AG10803 (cell line): ENCODE measurements at places on chromosomes 6 and 20.

GRCh38 chr6:114449659-114450058 is 106.8 kb upstream of the HS3ST5 start:
- no peak for DNase-seq

DNA sequence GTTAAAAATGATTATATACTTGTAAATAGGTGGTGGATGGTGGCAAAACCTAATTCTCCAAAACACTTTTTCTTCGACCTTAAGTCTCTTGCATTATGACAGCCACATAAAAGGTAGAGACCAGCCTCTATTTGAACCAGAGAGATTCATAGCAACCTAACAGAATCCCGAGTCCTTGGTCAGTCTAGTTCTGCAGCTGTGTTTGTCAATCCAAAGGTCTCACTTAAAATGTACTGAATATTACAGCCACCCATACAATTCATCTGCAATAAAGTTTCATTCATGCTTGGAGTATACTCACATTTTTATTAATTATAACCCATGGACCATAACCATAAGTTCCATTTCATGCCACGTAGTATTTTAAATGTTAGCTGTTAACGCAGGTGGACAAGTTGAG is 87.2 kb downstream of the EPM2A start:
- no peak for DNase-seq

GRCh38 chr6:7621761-7622160 is 31.8 kb downstream of the SNRNP48 start:
- DNase-seq: no peak

GRCh38 chr20:22385602-22386305 is 198.6 kb downstream of the FOXA2 start:
- no peak for DNase-seq

DNA sequence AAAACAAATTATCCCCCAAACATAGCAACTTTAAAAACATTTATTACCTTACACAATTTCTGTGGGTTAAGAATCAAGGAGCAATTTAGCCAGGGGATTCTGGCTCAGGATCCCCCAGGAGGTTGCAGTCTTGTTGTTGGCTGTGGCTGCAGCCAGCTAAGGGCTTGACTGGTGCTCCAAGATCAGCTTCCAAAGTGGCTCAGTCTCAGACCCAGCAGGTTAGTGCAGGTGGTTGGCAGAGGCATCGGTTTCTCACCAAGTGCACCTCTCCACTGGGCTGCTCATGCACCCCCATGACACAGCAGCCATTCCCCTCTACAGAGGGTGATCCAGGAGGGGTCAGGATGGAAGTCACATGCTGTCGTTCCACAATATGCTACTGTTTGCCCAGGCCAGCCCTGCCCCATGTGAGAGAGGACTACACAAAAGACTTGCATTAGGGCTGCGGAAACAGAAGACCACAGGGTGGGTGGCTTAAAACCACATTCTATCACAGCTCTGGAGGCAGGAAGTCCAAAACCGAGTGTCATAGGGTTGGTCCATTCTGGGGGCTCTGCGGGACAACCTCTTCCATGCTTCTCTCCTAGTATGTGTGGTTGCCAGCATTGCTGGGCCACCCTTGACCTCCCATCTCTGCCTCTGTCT is 125.8 kb downstream of the C6orf118 start:
- no peak for DNase-seq

DNA sequence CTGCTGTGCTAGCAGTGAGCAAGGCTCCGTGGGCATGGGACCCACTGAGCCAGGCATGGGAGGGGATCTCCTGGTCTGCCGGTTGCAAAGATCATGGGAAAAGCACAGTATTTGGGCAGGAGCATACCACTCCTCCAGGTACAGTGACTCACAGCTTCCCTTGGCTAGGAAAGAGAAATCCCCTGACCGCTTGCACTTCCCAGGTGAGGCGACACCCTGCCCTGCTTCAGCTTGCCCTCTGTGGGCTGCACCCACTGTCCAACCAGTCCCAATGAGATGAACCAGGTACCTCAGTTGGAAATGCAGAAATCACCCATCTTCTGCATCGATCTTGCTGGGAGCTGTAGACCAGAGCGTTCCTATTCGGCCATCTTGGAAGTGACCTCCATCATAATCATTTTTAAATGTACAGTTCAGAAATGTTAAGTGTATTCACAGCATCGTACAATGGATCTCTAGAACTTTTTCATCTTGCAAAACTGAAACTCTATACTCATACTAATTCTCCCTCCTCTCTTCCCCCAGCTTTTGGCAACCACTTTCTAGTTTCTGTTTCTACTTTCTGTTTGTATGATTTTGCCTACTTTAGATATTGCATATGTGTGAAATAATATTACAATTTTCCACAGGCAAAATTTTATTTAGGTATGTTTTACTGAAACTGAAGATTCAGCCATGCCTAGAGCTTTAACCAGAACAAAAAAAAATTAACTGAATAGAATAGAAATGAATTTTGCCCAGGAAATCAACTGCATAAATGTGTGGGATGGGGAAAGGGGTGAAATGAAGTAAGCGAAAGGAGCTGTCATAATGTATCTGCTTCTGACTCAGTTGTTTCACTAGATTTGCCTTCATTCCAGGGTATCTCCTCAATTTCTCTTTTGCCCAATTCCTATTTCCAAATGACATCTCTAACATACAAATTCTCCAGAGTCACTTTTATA is 100.0 kb downstream of the RWDD2A start:
- no peak for DNase-seq

GRCh38 chr20:54668271-54669039 is 193.1 kb downstream of the DOK5 start:
- peak; percentile 8 for DNase-seq

- peak; percentile 51 for DNase-seq
These were observed 57.4 kb upstream of the FOXC1 start for GRCh38 chr6:1552296-1552761.

GRCh38 chr6:105985816-105986632 is 100.1 kb upstream of the PRDM1 start:
- DNase-seq: no peak

DNA sequence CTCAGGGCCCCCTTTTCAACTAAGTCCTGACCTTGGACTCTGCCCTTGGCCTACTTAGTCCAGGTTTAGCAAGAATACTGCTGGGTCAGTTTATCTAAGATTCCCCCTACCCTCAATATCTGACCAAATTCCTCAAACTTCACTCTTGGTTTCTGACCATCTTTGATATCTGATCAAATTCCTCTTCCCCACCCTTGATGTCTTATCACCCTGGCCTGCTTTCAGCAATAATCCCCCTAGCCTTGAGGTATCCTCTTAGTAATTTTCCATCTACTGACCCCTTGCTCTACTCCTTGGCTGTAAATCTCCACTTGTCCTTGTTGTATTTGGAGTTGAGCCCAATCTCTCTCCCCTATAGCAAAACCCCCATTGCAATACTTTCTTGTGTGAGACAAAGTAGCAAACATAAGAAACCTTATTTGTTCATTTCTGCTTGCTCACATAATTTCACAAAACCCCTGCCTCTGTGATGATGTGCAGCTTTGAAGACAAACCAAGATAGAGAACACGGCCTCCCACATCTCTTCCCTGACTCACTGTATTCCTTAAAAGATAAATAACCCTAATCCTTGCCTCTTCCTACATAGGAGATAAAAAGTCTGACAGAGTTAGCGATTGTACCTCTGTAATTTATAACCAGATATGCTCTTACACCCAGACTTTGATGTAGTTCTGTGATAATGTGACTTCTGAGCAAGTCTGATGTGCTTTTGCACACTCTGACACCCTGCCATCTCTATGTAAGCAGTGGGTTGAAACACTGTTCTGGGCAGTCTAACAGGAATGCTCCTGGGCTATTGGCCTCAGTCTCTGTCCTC is 13.8 kb upstream of the IYD start:
- DNase-seq: no peak

GRCh38 chr6:55818482-55818881 is 56.9 kb downstream of the BMP5 start:
- no peak for DNase-seq

GRCh38 chr20:51763965-51764602 is 4.1 kb downstream of the ATP9A start:
- peak; percentile 73 for DNase-seq

DNA sequence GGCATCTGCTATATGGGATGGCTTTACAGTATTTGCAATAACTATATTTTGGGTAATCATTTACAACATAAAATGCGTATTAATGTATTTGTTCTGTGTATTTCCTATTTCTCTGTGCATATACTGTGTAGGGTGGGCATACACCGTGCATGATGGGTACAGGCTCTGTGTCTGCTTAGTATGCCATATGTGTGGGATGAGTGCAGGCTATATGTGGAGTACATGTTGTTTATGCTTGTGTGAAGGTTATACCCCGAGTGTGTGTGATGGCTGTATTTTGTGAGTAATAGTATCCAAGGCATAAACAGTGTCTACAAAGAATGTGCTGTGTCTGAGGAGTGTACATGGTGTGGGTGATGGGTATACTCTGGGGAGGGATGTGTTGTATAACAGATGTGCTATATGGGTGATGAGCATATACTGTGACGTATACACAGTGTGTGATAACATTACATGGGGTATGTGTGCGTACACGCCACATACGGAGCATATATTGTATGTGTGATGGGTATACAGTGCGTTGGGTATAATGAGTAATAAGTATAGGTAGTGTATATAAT is 52.7 kb downstream of the CPXM1 start:
- no peak for DNase-seq

DNA sequence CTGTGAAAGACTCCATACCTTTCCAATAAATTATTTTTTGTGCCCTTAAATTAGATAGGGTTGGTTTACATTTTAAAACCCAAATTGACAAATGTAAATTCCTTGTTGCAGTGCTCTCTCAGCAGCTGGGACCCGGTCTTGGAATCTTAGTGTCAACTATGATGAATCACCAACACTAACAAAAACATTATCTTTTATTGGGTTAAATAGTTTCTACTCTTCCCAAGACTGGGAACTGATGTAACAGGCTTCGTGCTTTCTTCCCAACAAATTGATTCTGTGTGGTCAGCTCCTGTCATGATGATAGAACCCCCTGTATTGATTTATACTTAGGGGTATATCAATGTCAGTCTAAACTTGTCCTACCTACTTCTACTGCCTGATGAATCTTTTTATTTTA is 23.2 kb upstream of the AHI1 start:
- DNase-seq: peak; percentile 7

DNA sequence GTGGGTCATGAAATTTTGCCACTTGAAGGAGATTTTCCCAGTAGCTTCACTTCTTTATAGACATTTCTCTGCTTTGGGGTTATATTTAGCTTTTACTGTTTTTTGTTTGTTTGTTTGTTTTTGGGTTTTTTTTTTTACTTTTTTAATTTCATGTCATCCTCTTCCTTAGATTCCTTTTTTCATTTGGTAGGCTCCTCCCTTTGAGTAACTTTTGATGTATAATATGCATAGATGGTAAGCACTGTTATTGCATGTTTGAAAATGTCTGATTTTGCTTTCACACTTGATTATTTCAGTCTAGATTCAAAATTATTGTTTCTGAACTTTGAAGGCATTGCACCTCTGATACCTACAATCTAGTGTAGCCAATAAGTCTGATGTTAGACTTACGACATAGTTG is 37.6 kb downstream of the PLEKHG1 start:
- no peak for DNase-seq

GRCh38 chr6:14889188-14889587 is 356.7 kb upstream of the JARID2 start:
- peak; percentile 47 for DNase-seq

DNA sequence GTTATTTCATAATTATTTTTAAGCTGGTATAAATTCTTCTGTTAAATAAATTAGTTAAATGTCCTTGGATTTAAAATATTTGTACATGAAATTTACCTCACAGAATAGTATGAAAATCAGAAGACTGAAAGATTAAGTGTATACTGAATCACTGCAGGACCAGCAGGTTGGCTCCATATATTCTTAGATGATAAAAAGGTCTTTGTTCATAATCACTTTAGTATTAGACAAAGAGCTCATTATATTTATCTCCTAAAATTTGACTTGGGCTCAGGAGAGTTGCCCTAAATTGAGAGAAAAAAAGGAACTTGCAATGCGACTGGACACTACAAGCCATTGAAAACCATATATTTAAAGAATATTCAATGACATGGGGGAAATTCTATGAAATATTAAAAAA is 766.4 kb upstream of the CITED2 start:
- DNase-seq: no peak

GRCh38 chr6:26045065-26045927 is 41.9 kb upstream of the HFE start:
- peak; percentile 88 for DNase-seq

- peak; percentile 33 for DNase-seq
These were observed 45.0 kb upstream of the RIPOR2 start for GRCh38 chr6:24980507-24981385.

DNA sequence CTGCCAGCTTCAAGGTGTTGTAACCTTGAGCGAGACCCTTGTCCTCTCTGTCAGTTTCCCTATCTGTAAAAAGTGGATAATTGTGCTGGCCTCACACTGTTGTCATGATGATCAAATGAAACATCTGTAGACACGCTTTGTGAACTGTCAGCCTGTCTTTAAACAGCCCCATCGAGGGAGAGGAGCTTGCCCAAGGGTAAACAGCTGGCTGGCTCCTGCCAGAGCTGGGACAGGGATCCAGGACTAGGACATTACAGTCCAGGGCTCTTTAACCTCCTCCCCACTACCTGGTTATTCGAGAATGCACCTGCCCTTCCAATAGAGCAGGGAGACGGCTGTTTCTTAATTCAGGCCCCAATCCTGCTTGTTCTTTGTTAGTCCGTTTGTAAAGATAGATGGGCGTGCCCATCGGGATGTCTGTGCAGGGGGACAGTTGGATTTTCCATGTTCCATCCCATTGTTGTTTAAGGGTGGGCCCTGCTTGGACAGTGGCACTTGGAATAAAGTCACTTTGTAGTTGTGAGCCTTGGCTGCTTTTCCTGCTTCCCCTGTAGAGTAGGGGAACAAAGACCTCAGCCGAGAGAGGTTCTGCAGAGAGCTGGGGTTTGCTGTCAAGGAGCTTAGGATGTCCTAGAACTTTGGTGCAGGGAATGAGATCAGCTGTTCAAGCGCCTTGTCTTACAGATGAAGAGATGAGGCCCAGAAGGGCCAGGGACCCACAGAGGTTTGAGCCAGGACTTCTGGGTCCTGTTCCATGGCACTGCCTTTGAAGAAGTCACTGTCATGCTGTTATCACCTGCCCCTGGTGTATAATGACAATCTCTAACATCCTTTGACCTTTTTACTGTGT is 77.9 kb upstream of the MYL9 start:
- DNase-seq: no peak

GRCh38 chr6:39865011-39865888 is 69.0 kb downstream of the MOCS1 start:
- peak; percentile 48 for DNase-seq

DNA sequence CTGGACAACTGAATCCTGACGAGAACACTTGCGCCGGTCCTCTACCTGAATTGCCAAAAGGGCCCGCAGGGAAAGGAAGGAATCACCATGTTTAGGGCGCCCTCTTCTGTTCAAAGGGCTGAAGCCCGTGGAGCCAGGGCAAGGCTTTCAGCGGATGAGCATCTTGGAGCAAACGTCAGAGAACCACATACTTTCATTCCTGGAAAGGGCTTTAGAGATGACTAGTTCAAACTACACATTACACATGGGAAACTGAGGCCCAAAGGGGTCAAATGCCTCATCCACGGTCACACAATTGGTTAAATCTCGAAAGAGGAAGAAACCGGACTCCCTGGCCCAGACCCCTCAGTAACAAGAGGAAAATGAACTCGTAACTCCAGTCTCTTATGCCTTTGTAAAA is 11.5 kb upstream of the ZNF133 start:
- peak; percentile 59 for DNase-seq

GRCh38 chr6:22929311-22929985 is 360.1 kb downstream of the HDGFL1 start:
- DNase-seq: peak; percentile 36

- DNase-seq: peak; percentile 38
These were observed 2.6 kb downstream of the SIM1 start for GRCh38 chr6:100461917-100462705.

GRCh38 chr6:11275598-11275997 is 43.1 kb upstream of the NEDD9 start:
- DNase-seq: no peak
